Activated naive CD4-positive, alpha-beta T cell treated with Interleukin-2 at 50 U/mL for 16 hours (primary cell): ENCODE measurements at places on chromosomes 2 and 18.

DNA sequence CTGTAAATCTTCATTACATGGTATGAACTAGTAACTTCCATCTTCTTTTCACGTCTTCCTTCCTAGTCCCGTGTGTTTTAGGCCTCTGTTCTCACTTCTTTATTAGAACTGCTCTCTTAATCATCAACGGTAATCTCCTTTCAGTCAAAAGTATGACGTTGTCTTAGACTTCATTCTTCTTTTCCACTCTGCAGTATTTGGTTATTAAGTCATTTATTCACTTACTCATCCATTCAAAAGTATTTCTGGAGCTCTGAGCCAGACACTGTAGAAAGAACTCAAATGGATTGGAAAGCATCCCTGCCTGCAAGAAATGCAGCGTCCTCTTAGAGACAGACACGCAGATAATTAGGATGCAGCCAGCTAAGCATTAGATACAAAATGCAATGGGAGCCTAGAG lies 494.6 kb upstream of the NRP2 start:
- no peak for DNase-seq

- DNase-seq, result no peak
These were observed 190.3 kb downstream of the IRS1 start for GRCh38 chr2:226609366-226609765.

- no peak for DNase-seq
These were observed 4.5 kb upstream of the MAP3K2 start for GRCh38 chr2:127392133-127392827.

GRCh38 chr2:68663371-68664156 lies 20.2 kb downstream of the PROKR1 start:
- DNase-seq, result no peak

- no peak for DNase-seq
These were observed 98.1 kb downstream of the SETBP1 start for GRCh38 chr18:44778788-44779187.

DNA sequence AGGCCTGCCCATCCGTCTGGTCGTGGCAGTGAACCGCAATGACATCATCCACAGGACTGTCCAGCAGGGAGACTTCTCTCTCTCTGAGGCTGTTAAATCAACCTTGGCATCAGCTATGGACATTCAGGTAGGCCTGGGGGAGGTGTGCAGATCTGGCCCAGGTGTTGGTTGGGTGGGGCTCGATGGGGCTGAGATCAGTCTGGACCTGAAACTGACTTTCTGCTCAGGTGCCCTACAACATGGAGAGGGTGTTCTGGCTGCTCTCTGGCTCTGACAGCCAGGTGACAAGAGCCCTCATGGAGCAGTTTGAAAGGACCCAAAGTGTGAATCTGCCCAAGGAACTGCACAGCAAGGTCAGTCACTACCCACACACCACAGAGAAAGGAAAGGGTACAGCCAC lies 12.6 kb downstream of the THNSL2 start:
- DNase-seq, result no peak

DNA sequence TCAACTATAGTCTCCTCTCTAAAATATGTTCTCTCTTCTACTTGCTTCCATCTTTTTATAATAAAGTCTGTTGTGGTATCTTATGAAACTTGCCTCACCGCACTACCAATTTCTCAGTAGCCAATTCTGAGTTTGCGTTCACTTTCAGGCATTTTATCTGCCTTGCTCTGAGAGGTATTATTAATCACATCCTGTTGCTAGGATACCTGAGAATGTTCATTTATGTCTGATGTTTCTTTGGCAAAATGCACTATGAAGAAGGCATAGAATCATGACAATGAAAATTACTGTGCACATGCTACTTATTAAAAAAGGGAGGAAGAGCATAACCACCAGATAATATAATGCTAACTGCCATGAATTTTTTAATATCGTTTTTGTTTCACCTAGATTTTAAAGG lies 130.2 kb downstream of the CHST9 start:
- no peak for DNase-seq
